NCI-H446 treated with DMSO at 0.1 percent for 48 hours (cell line): ENCODE measurements at places on chromosomes 11 and 22.

GRCh38 chr22:50443801-50444625 lies 30.8 kb downstream of the SBF1 start:
- no peak for DNase-seq

GRCh38 chr11:101582989-101583250 lies 887 bp downstream of the TRPC6 start:
- DNase-seq: no peak

DNA sequence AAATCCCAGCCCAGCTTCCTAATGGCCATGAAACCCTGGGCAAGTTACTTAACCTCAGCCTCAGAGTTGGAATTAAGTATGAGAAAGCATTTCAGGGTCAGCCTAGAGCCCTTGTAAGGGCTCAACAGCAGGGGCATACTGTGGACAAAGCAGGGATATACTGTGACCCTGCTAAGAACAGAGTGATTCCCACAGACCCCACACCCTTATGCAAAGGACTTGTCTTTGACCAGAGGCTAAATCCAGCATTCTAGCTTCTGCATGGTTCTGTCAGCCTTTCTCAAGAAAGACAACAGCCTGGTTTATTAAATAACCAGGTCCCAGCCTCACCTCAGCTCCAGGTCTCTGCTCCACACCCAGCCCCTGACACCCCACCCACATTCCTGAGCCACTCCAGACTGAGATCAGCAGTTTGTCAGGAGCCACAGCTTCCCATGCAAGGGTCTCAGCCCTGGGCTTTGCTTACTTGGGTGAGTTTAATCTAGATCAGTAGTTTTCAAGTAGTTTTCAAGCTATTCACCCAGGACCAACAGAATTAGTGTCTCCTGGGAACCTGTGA lies 69.2 kb downstream of the GALNT18 start:
- DNase-seq: no peak

DNA sequence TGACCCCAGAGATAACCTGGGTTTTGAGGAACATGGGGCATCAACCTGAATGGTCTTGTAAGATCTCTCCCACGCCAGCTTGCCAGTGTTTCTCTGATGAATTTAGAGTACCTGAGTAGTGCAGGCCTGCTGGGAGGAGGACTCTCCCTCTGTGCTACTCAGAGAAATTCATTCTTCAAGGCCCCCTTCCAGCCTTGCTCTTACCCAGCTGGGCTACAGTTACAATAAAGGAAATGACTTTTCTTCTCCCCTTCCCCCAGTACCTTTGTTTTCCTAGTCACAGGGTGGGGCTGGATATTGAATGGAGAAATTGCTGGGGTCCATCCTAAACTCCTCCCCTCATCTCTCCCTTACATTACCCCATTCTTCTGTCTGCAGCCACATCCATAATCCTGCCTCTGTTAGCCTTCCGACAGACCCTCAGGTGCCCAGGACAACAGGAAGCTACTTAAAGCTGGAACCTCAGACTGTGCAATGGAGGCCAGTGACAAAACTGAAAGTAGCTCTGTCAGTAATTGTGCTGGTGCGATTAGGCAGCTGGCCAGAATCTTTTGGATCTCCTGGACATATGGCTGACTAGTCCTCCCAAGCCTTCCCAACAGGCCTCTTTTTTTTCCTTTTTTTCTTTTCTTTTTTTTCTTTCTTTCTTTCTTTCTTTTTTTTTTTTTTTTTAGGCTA lies 17.4 kb downstream of the LIMK2 start:
- DNase-seq: peak; percentile 46
